ENCODE measurements at places on chromosomes 5 and 9.

GRCh38 chr9:116156621-116157314, 3.2 kb downstream of the PAPPA start:
- DNase-seq, result no peak

DNA sequence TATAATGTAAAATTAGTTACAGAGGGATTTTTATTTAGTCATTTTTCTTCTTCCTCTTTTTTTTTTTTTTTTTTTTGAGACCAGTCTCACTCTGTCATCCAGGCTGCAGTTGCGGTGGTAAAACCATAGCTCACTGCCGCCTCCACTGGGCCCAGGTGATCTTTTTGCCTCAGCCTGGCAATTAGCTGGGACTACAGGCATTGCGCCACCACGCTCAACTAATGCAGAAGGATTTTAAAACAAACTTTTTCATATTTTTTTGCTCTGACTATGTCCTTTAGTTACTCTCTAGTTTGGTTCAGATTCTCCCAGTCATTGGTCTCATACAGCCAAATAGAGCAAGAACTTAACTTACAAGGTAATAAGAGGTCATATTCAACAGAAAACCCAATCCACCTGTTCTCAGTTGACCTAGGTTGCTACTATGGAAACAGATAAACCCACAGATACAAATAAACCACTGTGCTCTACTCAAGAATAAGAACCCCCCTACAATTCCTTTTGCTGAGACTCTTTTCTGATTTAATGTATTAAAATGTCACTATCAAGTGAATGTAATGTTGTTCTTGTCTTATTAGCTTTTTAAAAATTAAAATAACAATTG, 50.1 kb upstream of the TTC39B start:
- no peak for DNase-seq

DNA sequence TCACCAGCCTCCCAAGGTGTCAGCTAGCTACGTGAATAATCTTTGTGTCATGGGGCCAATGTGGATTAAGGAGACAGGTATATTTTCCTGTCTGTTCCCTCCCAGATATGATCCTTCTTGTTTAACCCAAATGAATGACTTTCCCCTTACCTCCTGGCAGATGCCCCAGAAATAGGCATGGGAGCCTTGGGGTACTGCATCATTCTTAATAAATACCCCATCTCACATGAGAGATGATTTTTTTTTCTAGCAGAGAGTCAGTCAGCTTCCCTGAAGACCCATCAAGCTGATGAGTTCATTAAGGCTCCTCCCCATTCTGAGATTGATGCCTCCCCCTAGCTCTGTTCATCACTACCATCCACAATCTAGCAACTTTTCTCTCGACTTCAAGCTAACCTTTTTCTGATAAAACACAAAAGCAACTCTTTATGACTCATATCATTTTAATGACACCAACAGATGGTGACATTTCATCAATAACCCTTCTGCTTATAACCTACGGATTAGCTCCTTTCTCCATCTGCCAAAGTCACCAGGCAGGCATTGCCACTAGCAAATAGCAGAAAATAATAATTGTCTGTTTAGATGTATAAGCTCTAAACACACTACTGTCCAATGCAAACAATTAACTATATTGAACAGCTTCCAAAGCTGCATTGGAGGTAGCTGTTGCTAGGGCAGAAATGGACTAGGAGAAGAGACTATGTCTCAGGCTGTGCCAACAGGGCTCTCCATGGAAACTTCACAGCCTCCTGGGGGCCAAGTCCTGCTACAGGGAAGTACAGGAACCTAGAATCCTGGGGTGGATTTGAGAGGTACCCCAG, 143.7 kb downstream of the ACER2 start:
- DNase-seq, result no peak

DNA sequence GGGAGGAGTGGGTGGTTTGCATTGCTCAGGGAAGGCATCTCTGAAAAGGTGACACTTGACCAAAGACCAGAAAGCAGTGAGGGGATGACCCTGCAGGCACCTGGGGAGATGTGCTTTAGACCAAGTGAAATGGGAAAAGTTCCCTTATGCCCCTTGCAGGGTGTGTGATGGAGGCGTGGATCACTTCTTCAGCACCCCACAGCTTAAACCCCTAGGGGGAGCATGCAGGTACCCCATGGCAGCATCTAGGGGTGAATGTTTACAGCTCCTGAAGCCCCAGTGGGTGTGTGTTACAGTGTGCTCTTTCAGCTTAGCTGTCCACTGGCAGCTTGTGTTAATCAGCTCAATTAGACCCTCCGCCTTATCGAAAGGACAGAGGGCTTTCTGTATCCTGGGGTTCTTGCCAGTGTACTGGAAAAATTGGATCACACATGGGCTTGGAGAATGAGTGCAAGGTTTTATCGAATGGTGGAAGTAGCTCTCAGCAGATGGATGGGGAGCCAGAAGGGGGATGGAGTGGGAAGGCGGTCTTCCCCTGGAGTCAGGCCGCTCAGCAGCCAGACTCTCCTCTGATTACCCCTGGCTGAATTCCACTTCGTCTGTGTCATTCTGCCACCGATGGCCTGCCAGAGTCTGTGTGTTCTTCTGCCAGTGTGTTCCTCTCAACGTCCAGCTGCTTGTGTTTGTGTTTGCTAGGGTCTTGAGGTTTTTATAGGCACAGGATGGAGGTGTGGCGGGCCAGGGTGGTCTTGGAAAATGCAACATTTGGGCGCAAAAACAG, 6.3 kb downstream of the BHMT2 start:
- DNase-seq, result no peak

- no peak for DNase-seq
Observed at GRCh38 chr5:173796721-173797495, 91.2 kb upstream of the CPEB4 start.

DNA sequence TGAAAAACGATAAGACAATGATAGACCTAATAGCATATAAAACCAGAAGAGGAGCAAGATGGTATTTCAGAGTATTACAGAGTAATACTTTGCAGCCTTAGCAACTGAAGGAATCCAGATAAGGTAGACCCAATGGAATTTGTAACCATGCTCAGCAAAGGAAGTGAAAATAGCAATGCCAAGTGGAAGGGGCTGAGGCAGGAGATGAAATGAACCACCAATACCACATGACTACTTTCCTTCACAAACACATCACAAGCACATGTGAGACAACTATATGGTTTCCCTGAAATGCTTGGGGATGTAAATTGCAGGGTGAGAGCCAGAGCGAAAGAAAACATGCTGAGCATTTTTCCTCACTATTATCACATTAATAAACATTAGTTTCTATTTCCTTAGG, 79.8 kb upstream of the MELK start:
- DNase-seq, result no peak

- no peak for DNase-seq
Observed at GRCh38 chr5:176637556-176637955, 7.1 kb downstream of the EIF4E1B start.

DNA sequence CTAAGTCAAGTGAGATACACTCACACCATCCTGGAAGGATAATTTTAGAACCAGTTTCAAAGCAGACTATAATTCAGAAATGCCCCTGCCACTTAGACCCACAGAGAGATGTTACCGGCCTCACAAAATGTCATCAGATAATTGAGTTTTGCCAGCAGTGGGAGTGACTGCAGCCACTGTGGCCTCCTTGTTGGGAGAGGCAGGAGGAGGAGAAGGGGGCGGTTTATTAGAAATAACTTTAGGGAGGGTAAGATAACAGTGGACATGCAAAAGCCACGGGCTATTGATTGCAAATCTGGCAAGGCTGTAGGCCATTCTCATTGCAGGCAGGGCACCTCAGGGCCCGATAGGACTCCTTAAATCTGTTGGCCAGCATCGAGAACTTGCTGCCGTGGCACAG, 13.4 kb downstream of the GRXCR2 start:
- DNase-seq, result no peak

DNA sequence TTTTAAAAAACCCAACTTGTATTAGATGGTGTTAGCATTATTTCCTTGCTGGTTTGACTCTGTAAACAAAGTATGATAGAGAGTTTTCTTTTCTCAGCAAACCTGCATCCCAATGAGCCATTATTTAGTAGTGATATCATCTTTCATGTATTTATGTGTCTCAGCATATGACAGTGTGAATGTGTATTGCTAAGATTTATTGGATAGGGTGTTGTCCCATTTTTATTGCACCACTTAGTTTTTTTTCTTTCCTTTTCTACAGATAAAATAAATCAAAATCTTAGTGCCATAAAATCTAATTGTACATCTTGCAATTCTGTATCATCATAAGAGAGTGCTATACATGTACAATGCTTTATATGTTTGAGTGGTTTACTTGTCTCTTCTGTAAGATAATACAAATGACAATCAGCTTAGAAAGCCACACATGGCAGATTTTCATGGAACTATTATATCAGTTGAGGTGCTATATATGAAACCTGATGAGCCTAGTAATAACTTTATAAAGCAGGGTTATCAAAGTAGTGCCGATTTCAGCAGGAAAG, 149.2 kb upstream of the CYLC2 start:
- DNase-seq, result no peak

- DNase-seq, result no peak
Observed at GRCh38 chr5:145497052-145497451, 338.1 kb downstream of the PRELID2 start.

GRCh38 chr9:76452839-76453238, 6.1 kb upstream of the GCNT1 start:
- DNase-seq, result no peak

GRCh38 chr9:84485539-84485938, 145.0 kb upstream of the SLC28A3 start:
- DNase-seq, result peak; percentile 3

- DNase-seq, result no peak
Observed at GRCh38 chr5:16520841-16521240, 55.2 kb upstream of the ZNF622 start.

- DNase-seq, result no peak
Observed at GRCh38 chr9:116279230-116279629, 125.6 kb downstream of the PAPPA start.

GRCh38 chr5:50547303-50547702, 106.2 kb upstream of the EMB start:
- DNase-seq, result no peak

DNA sequence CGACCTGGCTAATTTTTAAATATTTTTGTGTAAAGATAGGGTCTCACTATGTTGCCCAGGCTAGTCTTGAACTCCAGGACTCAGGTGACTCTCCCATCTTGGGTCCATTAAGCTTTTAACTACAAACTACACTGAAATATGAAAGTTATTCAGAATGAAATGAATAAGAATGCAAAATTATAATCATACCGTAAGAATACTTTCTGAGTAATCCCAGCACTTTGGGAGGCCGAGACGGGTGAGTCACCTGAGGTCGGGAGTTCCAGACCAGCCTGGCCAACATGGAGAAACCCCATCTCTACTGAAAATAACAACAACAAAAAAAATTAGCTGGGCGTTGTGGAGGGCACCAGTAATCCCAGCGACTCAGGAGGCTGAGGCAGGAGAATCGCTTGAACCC, 1.1 kb upstream of the ORM1 start:
- no peak for DNase-seq

- DNase-seq, result no peak
Observed at GRCh38 chr9:114798101-114798500, 7.7 kb downstream of the TNFSF15 start.

DNA sequence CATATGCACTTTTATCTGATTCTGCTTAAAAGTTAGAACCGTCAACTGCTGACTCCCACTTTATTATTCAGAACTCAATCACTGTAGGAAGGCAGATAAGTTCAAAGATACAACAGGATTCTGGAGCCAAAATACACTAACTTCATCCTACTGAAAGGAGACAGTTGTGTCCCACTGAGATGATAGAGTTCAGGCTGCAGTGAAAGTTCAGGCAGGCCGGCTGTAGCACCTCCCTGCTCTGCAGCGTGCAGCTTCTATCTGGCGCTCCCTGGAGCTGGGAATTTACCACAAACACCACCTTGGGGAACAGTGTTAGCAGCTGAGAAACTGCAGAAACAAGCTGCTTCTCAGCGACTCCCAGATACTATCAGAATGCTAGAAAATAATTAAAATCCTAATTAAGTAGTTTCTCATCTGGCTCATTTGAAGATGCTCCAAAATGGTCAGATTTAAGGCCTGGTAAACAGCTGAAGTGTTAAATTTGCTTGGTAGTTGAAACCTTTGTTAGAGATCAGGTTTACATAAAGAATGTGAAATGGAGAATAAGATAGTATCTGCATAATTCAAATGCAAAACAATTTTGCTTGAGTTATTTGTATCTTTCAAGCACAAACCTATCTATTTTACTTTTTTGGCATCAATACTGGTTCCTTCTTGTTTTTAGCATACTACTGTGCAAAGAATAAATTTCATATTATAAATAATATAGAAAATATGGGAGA, 52.3 kb upstream of the CNTLN start:
- DNase-seq, result no peak

- DNase-seq, result no peak
Observed at GRCh38 chr9:87512311-87512710, 14.6 kb downstream of the DAPK1 start.

- peak; percentile 10 for DNase-seq
Observed at GRCh38 chr5:164204338-164204946, 699.0 kb downstream of the MAT2B start.

DNA sequence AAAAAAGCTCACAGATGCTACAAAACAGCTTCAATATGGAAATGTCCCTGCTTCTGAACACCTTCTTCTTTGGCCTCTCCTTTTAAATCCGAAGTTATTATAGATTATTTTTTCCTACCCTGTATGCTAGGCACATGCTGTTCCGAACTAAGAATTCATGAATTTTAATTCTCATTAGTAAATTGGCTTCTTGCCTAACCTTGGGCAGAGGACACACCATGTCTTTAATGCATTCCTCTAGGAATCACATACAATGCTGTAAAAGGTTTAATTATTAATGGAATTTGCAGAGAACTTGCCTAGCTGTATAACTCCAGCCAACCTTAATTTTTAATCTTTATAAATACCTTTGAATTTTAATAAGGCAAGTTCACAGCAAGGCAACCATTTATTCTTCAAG, 234.4 kb downstream of the NTRK2 start:
- DNase-seq, result no peak

DNA sequence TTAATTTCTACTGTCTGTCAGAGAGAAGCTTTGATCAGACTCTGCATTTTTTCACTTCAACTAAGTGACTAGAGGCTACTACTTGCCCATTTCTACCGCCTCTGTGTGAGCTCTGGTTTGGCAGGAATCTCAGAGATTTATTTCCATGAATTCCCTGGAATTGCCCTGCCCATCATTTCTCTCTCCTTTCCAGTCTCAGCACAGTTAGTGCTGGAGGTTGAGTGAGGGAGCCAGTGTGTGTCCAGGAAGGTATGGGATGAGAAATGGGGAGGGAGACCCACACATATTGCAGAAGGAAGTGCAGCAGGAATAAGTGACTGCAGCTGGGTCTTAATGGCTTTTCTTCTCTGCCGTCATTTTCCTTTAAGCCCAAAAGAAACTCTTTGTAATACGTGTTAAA, 443.1 kb upstream of the ZNF462 start:
- no peak for DNase-seq

- no peak for DNase-seq
Observed at GRCh38 chr5:111502956-111503355, 9.4 kb downstream of the STARD4 start.
